ENCODE measurements at places on chromosomes 2 and 18.

- peak; percentile 85 for DNase-seq
Measured at GRCh38 chr2:158600155-158600802, 143.5 kb downstream of the PKP4 start.

DNA sequence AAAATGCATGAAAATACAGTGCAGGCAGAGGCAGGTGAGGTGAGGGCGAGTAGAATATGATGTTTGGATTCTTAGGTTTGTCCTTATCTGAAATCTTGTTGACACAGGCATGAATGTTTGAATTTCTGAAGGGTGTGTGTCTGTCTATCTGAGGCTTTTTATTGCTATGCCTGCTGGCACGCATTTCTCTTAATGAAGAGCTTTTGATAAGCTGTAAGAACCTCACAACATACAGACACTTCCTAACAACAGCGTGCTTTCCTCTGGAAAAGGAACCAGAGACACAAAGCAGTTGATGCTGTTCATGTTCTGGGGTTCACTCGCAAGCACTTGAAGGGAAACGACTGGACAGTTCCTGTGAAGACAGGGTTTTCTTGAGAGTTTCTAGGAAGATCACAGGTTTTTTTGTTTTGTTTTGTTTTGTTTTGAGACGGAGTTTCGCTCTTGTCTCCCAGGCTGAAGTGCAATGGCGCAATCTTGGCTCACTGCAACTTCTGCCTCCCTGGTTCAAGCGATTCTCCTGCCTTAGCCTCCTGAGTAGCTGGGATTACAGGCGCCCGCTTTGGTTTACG is 33.3 kb upstream of the CABLES1 start:
- no peak for DNase-seq

DNA sequence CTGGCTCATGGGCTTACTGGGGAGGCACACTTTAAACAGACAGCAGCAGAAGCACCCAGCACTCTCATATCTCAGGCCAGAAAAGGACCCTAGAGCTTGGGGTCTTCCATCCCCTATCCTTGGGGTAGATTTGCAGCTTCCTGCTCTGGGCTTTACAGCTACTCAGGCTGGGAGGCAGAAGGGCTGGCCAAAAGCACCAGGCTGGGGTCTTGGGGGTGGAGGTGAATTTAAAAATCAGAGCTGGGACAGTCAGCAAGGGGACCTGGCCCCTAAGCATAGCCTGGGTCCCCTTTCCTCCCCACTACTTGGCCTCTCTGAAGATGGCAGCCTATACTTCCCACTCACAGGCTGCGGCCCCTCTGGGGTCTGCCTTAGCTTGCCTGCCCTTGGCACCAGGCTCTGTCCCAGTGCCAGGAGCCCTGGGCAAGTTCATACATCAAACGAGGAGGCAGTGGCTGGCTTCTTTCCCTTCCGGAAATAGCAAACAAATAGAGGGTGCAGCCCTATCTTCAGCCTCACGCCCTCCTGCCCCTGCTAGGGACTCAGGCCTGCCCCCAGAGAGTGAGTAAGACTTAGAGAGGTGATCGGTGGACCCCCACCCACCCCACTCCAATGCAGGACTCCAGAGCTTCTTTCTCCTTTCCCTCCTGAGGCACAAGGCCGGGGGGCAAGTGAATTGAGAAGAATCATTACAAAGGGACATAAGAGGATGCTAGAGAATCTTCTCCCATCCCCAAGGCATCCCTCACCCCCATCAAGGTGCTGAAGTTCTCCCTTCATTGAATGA is 26.0 kb upstream of the TNS1 start:
- DNase-seq, result no peak

DNA sequence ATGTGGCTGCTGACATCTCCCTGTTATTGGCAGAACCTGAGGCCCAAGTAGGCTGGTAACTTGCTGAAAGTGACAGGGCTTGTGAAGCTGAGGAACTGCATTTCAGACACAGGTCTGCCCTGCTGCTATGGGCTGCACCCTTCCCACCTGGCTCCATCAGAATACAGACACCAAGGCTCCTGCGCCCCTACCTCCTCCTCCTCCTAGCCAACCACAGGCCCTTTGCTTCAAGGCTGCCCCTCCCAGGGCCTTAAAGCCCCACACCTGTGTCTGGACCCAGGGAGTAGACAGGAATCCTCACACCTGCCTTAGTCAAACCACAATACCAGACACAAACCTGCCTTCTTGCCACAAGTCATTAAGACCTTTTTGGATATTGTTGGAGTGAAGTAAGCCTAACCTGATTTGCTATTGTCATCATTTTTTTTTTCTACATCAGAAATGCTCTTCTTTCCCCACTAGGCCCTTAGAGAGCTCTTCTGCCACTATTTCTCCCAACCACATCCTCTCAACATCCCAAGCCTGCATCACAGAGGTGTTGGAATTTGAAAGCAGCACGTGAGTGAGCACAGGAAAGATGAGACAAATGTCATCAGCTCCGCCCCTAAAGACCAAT is 489.7 kb downstream of the EIPR1 start:
- DNase-seq, result no peak

GRCh38 chr2:226791487-226792081 is 8.0 kb downstream of the IRS1 start:
- peak; percentile 68 for DNase-seq

- no peak for DNase-seq
Measured at GRCh38 chr18:22839340-22839821, 93.7 kb upstream of the RBBP8 start.

- no peak for DNase-seq
Measured at GRCh38 chr2:133163111-133163510, 405.2 kb downstream of the NCKAP5 start.

GRCh38 chr2:30048636-30049175 is 98.1 kb upstream of the YPEL5 start:
- DNase-seq, result no peak

DNA sequence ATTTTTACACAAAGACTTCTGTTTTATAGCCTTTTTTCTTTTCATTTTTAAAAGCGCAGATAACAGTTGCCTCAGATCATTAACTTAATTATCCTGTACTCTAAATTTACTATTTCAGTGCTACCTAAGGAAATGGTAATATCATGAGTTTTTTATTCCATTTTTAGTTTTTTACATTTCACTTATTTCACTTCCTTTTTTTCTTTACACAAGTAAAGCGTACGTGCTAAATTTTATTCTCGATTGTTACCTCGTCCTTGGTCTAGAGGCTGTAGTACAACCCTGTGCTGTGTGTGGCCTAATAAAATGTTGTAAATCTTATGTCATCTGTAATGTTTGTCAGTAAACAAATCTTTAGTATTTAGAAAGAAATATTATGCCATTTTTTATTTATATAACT is 49.2 kb downstream of the CRIM1 start:
- DNase-seq, result no peak

- DNase-seq, result no peak
Measured at GRCh38 chr18:23245461-23245860, 110.2 kb downstream of the CABLES1 start.

DNA sequence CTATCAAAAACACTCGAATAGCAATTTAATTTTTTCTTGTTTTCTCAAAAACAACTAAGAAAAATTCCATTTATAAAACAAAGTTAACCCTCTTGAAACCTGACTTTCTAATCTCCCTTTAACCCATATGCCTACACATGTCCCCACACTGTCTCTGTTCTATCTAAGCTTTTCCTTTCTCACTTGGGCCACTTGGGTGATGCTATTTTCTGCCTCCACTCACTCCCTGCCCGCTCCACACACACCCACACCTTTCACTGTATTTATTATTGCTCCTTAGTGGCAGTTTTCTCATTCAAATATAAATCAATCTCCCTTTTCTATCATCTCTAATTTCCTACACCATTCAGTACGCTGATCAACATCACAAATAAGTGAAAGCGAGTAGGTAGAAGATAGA is 531.1 kb downstream of the LRP1B start:
- no peak for DNase-seq

- DNase-seq, result no peak
Measured at GRCh38 chr2:191977754-191978153, 130.9 kb upstream of the CAVIN2 start.

- no peak for DNase-seq
Measured at GRCh38 chr2:177287814-177288213, 23.3 kb upstream of the NFE2L2 start.

GRCh38 chr2:225531559-225531958 is 132.0 kb downstream of the NYAP2 start:
- no peak for DNase-seq

GRCh38 chr2:217795067-217795466 is 207.7 kb downstream of the TNS1 start:
- no peak for DNase-seq

DNA sequence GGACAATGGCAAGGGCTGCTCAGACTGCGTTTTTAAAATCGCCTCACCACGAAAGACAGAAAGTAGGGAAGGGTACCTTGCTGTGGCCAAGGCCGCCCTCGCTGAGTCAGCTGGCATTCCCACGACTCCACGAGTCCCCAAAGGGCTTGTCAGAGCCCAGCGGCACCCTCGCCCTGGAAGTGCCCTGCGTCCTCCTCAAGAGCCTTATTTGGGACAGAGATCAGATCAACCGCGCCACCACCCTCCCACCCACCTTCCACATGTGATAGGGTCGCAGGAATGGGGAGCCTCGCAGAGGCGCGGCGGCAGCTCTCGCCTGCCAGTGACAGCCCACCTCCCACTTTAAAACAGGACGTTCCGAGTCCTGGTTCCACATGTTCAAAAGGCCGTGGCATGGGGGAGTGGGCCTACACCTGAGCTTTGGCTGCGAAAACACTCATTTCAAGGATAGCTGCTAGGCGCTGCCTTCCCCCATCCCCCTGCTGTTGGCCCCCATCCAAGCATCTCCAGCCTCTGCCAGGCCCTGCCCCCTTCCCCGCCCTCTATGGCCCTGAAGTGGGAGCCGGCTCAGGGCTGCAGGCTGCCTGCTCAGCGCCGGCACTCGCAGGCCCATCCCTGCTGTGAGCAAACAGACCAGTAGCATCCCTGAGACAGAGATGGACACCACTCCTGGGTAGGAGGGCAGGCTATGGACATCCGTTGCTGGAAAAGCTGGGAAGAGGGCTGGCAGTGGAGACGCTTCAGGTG is 38.1 kb upstream of the ARHGEF4 start:
- DNase-seq, result no peak

GRCh38 chr18:55839343-55839742 is 251.4 kb upstream of the TCF4 start:
- no peak for DNase-seq

GRCh38 chr2:25275575-25275965 is 66.2 kb downstream of the DNMT3A start:
- DNase-seq, result no peak

DNA sequence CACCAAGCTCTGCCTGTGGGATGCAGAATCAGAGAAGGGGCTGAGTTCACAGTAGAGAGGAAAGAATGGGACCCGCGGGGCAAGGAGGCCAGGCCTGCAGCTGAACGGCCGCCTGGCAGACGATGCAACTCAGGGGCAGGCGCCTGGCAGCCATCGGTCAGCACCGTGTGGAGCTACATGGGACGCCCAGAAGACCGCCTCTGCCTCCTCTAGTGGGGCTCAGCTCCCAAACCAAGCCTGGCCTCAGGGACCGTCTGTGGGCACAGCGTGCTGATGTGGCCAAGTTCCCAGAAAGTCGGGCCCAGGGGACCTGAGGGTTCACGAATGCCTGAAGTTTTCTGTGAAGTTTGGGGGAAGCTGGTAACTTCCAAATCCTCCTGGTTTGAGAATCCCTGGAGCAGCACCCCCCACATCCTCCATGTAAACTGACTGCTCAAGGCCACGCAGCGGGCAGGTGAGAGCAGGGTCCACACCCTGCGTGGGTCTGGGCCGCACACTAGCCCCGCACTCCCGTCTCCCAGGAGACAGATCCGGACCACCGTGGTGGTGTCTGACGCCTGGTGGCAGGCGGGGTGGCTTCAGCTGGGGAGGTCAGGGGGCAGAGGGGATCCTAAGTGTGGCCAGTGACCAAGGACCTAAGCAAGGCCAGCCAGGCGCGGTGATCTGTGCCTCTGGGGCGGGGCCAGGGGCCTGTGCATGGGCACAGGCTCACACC is 14.6 kb downstream of the SNORC start:
- DNase-seq, result no peak

DNA sequence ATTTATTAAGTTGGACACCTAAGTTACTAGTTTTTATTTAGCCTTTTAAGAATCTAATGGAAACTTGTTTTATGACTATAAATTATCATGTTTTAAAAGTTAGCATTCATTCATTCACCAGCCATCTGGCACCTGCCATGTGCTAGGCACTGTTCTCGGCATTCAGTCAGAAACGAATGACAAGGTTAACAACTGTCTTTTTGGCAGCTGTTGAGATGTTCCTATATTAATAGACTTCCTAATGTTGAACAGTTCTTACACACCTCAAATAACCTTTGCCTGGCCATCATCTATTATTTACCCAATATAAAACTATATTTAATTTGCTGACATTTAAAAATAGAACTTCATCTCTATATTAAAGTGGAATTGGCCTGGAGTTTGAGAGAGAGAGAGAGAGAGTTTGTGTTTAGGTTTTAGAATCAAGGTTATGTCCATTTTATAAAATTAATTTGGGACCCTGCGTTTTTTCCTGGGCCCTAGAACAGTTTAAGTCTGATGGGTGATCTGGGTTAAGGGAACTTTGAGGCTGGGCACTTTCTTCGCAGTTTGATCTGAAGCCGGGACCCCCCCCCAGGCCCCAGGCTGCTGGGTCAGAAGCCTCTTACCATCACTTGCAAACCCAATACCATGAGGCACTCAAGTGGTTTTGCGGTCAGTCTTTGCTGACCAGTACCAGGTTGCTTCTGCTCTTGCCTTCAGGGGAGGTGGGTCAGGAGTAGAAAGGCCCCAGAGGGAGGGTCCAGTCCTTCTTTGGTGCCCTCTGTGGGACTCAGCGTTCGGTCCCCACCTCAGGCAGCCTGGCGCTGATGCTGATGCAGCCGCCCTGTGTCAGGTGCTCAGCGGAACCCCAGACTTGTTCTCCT is 48.3 kb upstream of the ASB1 start:
- no peak for DNase-seq

DNA sequence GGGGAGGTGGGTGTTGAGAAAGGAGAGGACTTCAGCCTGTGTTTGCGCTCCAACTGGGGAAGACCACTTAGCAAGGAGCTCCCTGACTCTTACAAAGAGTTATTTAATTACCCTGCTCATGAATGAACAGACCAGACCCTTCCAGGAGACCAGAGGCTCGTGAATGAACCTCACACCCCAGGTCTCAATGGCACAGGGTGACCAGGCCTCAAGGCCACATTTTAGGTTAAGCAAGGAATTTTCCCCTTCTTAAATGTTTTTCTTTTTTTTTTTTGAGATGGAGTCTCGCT is 25.3 kb downstream of the SMAD7 start:
- DNase-seq, result no peak

DNA sequence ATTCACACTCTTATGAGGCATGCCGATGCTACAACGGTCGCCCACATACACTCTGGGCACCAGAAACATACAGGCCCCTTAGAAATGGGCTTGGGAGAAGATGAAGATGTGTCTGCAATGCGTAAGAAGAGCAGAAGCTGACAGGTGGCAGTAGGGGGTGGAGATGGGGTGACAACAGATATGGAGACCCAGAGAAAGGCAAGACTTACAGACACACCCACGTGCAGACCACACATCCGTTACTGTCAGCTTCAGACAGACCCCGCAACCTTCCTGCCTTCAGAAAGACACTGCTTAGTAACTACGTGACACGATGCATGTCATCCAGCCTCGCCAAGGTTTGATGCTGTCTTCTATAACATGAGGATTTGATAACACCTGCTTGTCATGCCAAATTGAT is 89.5 kb downstream of the ZFP36L2 start:
- DNase-seq, result no peak

GRCh38 chr18:67553437-67553836 is 36.9 kb upstream of the DSEL start:
- no peak for DNase-seq
